ENCODE measurements at places on chromosomes 3 and 15.

DNA sequence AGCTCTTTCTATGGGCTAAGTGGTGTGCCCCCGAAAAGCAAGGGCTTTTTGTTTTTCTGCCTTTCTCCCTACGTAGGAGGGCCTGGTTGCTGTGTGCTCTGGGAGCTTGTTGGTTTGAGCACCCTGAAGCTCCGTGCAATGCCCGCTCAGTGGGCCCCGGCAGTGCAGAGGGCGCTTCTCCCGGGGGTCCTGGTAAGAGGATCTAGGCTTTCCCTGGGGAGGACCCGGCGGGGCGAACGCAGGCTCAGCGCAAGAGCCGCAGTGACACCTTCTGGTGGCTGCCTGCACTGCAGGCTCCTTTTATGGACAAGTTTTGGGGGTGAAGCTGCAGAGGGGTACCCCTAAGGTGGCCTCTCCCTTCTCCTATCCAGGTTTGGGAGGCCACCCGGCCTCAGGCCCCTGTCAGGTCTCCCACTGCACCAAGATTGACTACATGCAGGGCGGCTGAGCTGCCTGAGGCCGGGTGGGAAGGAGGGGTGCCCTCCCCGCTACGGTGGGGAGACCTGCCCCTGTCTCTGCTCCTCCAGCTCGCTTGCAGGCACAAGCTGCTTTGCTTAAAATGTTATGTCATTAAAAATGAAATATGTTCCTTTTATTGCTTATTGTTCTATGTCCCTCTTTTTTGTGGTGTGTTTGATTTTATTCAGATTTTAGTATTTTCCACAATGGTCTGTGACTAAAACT lies 387.9 kb downstream of the GABRG3 start:
- no peak for DNase-seq

- DNase-seq, result no peak
Observed at GRCh38 chr3:141539431-141540187, 52.8 kb downstream of the RASA2 start.

- DNase-seq, result no peak
Observed at GRCh38 chr3:58627570-58627885, 39.0 kb downstream of the FAM3D start.

DNA sequence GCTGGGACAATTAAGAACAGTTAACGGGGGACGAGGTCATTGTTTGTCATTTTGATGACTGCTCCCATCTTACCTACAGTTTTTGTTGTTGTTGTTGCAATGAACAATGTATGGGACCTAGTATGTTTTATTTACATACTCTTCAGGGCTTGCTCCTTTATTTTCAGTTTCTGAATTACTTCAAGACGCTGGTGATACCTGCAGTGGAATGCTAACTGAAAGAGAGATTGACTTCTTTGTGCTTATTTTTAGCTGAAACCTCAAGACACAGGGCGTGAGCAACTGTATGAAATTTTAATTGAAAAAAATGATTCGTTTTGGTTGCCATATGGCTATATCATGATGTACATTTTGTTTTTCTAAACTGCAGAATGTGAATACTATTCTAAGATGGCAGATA lies 297.9 kb downstream of the EDEM1 start:
- no peak for DNase-seq

GRCh38 chr3:14872706-14873105 lies 53.9 kb downstream of the FGD5 start:
- DNase-seq, result no peak

GRCh38 chr3:21055015-21055414 lies 696.0 kb downstream of the ZNF385D start:
- DNase-seq, result no peak
